Suppressor macrophage treated with lipopolysaccharide for 4 hours (primary cell): ENCODE measurements at places on chromosomes 1 and 21.

GRCh38 chr1:192522673-192523072, 52.9 kb upstream of the RGS1 start:
- DNase-seq, result no peak

- no peak for DNase-seq
Observed at GRCh38 chr1:95005584-95005983, 67.2 kb downstream of the ALG14 start.

DNA sequence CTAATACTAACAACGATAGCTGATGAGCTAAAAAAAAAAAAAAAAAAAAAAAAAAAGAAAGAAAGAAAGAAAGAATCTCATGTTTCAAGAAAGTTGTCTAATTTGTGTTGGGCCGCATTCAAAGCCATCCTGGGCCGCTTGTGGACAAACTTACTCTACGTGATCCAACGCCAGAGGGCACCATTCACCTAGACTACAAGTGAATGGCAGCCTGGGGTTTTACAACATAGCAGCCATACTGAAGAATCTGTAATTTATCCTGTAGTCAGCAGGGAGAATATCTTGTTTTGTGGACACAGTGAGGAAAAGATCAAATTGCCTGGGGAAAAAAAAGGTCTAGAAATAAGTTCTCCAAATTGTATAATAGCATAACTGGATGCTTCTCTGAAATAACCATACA, 47.0 kb downstream of the CYP2J2 start:
- peak; percentile 46 for DNase-seq

- DNase-seq, result no peak
Observed at GRCh38 chr1:82586473-82586872, 785.7 kb downstream of the ADGRL2 start.

DNA sequence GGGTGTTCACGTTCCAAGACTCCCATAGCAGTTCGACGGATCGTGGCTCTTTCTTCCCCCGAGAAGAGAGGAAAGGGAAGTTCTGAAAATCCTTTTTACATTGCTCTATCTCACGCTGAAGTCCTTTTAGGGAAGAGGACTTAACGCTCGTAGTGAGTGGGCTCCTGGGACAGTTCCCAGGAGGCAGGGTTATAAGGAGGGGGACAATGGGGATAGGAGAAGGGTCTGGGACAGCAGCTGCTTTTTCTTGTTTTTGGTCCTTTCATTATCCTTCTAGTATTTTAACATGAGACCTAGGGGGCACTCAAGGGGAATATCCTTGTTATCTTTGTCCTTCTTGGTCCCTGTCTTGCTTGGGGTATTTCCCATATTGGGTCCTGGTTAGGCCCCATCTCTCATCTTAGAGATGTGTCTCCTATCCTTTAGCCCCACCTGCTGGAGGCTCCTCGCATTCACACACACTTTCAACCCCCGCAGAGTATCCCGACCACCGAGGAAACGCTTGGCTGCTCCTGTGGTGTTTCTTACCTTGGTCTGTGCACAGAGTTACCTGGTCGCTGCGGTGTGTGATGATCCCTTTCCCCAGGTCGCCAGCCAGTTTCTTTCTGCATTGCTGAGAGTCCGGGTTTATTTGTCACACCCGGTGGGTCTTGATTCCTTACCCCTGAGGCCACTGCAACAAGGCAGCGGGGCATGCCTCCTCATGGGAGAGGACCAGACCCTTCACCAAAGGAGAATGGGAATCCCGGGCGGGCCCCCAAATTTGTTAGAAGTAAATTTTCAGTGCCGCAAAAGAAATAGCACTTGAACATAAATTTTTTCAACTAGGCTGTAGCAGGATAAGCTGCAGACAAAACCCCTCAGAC, 29.7 kb downstream of the SCCPDH start:
- peak; percentile 81 for DNase-seq
